T-helper 9 cell (primary cell): ENCODE measurements at places on chromosomes 6 and 20.

- no peak for DNase-seq
These were observed 160.8 kb downstream of the C6orf58 start for GRCh38 chr6:127737768-127738167.

DNA sequence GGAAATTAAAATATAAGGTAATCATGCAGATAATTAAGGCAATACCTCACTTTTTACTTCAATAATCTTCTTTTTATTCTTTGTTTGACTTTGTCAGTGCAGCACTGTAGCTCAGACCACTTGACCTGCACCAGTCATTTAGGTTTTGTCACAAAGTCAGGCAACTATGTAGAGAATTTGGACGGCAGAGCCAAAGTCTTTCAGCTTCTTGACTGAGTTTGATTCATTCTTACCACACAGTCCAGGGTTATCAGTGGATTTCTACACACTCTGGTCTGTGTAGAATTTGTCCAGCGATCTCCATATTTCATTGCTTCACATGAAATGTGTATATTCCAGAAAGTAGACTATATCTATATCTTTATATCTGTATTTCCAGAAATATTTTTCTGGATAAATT, 107.3 kb downstream of the TFAP2B start:
- no peak for DNase-seq

DNA sequence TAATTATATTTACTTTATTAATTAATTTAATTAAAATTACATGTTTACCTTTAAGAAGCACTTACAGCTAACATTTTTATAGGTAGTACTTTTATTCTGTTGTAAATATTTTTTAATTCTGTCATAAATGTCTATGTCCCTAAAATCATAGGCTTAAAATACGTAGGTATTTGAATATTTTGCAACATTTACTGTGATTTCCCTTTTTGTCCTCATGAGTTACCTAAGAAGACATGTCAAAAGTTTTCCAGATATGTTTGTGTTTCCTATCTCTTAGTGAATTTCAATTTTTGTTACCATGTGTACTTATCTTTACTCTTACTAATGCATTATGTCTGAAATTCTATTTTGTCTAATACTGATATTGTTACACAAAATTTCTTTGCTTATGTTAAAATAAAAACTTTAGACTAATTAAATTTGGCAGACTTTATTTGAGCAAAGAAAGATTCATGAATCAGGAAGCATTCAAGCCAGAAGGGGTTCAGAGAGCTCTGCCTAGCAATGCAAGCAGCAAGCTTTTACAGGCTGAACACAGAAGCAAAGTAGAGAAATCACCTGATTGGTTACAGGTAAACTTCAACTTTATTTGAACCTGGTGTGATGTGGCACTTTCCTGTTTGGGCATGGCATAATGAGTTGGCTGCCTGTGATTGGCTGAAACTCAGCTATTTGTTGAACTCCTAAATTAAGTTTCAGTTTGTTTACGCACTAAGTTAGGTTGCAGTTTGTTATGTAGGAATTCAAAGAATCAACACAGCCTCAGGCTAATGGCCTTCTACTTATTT, 123.2 kb upstream of the TMEM170B start:
- DNase-seq = peak; percentile 33

DNA sequence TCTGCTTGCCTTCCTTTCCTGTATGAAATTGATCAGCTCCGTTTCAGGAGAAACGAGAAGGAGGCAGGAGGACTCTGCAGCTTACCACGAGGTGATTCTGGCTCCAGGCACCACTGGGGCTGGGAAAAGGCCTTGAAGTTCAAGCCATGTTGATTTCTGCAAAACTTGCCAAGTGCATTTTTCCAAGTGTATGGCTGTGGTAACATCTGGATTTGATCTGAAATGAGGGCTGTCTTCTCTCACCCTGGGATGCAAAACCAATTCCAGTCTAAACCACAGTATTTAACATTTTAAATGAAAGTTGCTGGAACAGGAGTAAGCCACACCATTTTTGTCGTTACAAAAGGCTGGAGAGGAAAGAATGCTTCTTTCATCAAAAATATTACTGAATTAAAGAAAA, 36.1 kb upstream of the FAM210B start:
- DNase-seq = no peak
